ENCODE measurements at places on chromosomes 7 and 10. TPM values are rescaled to one million over a fixed set of nuclear protein-coding genes. Genes with fewer than 3 reads are reported as not detected.

Gene OPN1SW
- not detected for total RNA-seq

Gene FEZF1
- not detected for total RNA-seq

Gene MBL2
- not detected for total RNA-seq

Gene LLCFC1
- total RNA-seq = not detected

Gene LAMB4
- total RNA-seq = 0.11 TPM

Gene BCCIP
- total RNA-seq = 103 TPM

Data from A549 treated with AZD2906 at 1 μM for 4 hours (cell line).